Panc1 (cell line): ENCODE measurements at places on chromosomes 1 and 21. TPM values are rescaled to one million over a fixed set of nuclear protein-coding genes. Genes with fewer than 3 reads are reported as not detected.

Gene FAM110D
- total RNA-seq = 0.05 TPM

Gene LYPD8
- not detected for total RNA-seq

Gene NCAM2
- total RNA-seq = 2.2 TPM

Gene ASAP3
- 17.9 TPM for total RNA-seq

Gene FCRL5
- total RNA-seq = not detected

Gene OR2L13
- not detected for total RNA-seq
